ENCODE measurements at places on chromosomes 3 and 15. TPM values are rescaled to one million over a fixed set of nuclear protein-coding genes. Genes with fewer than 3 reads are reported as not detected.

MORC1 gene
- not detected for polyA plus RNA-seq

DYNLT2B gene
- 8.4 TPM for polyA plus RNA-seq

EIF4E3 gene
- 25.0 TPM for polyA plus RNA-seq

CCDC13 gene
- 0.84 TPM for polyA plus RNA-seq

ANAPC13 gene
- 87.7 TPM for polyA plus RNA-seq

GOLGA8T gene
- polyA plus RNA-seq: 0.32 TPM

MYO5C gene
- 1.6 TPM for polyA plus RNA-seq

UROC1 gene
- polyA plus RNA-seq: not detected

All from right cardiac atrium (tissue), 5 donors.